ENCODE measurements at places on chromosomes 4 and X.

DNA sequence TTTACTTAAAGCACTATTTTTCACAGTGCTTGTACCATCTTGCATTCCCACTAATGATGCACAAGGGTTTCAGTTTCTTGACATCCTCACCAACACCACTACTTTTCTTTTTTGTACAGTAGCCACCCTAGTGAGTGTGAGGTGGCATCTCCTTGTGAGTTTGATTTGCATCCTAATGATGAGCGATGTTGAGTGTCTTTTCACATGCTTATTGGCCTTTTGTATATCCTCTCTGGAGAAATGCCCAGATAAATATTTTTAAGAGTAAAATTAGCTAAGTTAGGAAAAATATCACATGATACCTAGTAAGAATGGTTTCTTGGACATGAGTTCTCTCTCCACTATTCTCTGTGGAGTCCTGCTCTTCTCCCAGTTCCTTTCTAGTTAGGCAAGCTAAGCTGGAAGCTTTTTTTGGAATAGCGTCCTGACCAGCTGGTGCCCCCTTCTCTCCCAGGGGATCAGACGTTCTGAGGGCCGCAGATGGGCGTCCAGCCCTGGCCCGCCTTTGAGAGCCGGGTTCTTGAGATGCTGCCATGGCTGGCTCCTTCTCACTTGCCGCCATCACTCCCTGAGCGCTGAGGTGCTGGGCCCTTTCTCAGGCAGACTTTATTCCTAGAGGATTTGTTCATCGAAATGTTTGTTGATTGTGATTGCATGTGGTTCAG, 132.1 kb downstream of the ARHGAP10 start:
- DNase-seq = no peak

DNA sequence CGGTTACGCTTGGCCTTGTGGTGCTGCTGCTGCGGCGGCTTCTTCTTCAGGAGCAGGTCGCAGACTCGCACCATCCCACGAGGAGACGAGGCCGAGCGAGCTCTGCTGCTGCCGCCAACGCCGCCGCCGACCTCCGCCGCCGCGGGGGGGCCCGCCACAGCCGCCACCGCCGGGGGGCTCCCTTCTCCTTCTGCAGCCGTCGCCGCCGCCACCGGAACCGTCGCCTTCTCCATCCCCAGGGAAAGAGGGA, 237 bp downstream of the ANKRD17 start:
- DNase-seq = no peak

GRCh38 chrX:51257490-51257889, 75.1 kb upstream of the NUDT10 start:
- DNase-seq = no peak

DNA sequence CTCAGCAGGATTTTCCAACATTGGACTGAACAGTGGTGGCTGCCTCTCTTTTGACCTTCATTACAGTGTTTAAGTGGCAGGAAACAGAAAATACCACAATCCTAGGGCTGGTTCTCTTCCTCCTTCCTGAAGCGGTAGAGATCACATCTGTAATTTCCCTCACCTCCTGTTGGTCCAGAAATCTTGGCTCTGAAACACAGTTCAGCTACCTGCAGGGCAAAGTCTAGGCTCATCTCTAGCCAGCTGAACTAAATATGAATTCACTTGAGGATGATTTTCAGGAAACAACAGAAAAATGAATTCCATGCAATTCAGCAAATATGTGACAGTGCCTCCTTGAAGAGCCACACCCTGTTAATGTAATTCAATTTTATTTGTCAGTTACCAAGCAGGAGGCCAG, 531.9 kb downstream of the INPP4B start:
- no peak for DNase-seq

DNA sequence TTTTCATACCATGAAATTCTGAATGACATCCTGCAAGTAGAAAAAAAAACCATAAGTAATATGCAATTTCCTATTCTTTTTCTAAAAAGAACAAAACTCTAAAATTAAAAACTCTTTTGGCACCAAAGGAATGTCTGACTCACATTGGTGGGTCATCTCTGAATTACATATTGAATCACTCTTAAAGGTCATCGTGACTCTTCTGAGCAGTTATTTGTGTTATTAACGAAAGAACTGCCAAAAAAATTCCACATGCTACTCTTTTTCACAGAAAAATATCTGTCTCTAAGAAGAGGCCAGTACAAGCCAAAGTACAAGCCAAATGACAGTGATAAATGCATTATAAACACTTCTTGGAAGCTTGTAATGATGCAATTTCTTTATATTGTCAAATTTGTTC, 282.2 kb downstream of the GUCY2F start:
- peak; percentile 15 for DNase-seq

GRCh38 chr4:165319030-165319429, 8.4 kb upstream of the MSMO1 start:
- no peak for DNase-seq

All from astrocyte (in vitro differentiated cells and primary cell).